ENCODE measurements at places on chromosomes 6 and 20.

DNA sequence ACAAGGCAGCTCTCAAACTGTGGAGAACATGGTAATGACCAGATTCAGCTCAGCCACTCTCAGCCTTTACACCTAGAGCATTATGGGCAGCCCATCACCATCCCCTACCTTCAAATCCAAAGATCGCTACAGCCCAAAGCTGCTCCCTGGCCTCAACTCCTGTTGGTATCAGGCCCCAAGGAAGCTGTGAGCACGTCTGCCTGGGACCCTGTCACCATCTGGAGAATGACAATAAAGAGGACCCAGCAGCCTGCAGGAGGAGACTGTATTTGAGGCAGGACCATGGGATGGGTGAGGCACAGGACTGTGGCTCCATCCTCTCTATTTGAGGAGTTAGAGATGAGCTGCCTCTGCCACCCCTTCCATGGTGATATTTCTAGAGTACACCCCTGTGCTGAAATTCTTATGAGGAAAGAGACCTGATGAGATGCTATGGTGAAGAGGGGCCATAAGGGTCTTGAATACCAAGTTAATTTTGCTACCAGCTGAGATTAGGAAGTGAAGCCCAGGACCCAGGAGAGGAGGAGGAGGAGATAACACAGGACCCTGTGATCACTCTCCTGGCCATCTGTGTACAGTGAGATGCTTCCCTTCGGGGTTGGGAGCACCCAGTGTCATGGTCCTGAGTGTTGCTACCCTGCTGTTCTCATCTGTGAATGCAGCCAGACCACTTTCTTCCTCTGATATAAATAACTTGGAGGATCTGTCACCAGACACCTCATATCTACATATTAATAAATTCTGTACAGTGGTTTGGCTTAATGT, 19.6 kb upstream of the MICB start:
- no peak for DNase-seq

- peak; percentile 68 for DNase-seq
Observed at GRCh38 chr20:50575865-50576720, 65.9 kb downstream of the PTPN1 start.

GRCh38 chr6:46136831-46137230, 7.0 kb downstream of the ENPP4 start:
- no peak for DNase-seq

GRCh38 chr6:45027126-45027525, 301.0 kb upstream of the RUNX2 start:
- no peak for DNase-seq

- DNase-seq, result peak; percentile 4
Observed at GRCh38 chr6:18263418-18264218, 712 bp downstream of the DEK start.

- no peak for DNase-seq
Observed at GRCh38 chr6:13841936-13842335, 27.6 kb upstream of the MCUR1 start.

DNA sequence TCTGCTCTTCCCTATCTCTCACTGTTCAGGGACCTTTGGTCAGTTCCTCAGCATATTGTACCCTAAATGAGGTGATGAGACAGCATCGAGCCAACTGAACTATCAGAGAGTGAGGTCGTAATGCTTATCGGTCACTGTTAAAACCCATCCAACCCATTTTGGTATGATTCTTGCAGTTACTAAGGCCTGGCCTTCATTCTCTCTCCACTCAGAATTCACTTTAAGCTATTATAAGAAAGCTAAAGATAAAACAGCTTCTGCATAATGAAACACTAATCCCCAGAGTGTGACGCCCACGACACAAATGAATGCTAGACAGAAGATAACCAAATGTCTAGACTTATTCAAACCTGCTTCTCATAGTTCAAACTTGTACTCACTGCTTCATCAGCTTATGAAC, 175.8 kb downstream of the GMPR start:
- no peak for DNase-seq

DNA sequence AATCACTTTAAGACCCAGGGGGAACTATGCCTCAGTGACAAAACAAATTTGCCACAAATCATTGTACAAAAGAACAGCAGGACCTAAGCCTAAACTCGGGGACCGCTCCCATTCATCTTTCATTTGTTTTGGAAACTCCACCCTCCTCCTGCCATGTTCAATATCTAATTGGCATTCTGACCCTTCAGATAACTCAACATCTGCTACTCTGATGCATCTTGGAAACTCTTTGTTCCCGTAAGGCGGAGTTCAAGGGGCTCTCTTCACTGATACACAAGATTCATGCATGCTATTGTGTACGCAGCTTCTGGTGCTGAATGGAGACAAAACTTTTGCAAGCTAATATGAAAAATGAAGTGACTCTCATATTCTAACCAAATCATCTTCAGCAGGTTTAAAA, 187.6 kb downstream of the ZFP64 start:
- no peak for DNase-seq

GRCh38 chr20:51910321-51911050, 108.2 kb upstream of the SALL4 start:
- no peak for DNase-seq

- DNase-seq, result no peak
Observed at GRCh38 chr6:113120582-113121285, 736.4 kb upstream of the MARCKS start.

DNA sequence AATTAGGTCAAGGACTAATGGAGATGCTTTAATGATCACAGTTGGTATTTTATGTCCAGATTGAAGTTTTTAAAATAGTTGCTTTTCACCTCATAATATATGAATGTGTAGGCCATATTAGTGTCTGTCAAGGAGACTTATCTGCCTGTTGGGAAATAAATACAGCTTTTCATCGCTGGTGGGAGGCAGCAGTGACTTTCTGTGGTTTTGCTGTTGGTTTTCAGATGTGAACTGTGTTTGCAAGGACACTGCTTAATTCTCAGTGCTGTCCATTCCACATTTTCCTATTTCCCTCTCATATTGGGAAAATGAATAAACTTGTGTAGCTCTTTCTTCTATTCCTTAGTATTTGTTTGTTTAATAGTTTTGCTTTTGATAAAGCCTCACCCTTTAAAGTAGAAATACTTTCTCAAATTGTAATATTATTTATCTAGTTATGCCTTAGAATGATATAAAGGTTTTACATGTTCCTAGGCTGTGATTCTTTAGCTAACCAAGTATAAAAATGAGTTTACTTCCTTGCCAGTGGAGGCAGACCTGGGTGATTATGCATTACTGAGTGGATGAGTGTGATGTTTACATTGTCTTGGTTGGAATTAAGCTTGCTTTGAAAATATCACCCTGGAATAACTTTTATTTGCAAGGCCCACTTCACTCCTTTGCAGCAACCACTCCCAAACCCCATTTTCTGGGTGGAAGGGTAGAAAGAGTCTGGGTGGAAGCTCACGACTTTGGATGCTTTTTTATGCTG, 3.3 kb downstream of the PLCB4 start:
- no peak for DNase-seq

DNA sequence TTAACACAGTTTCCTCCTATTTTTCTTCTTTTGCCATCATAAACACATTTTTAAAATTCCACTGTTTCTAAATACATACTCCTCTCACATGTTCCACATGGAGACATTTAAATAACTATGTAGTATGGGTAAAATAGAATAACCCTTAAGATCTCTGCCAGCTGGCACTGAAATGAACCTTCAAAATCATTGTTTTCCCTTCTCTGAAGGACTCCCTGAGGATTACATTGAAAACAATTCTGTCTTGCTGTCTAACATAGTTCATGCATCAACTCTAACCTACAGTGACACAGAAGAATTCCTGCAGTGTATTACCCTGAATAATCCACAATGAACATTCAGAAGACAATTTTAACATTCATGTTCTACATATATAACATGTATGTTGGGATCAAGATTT, 1361.8 kb upstream of the CITED2 start:
- no peak for DNase-seq

DNA sequence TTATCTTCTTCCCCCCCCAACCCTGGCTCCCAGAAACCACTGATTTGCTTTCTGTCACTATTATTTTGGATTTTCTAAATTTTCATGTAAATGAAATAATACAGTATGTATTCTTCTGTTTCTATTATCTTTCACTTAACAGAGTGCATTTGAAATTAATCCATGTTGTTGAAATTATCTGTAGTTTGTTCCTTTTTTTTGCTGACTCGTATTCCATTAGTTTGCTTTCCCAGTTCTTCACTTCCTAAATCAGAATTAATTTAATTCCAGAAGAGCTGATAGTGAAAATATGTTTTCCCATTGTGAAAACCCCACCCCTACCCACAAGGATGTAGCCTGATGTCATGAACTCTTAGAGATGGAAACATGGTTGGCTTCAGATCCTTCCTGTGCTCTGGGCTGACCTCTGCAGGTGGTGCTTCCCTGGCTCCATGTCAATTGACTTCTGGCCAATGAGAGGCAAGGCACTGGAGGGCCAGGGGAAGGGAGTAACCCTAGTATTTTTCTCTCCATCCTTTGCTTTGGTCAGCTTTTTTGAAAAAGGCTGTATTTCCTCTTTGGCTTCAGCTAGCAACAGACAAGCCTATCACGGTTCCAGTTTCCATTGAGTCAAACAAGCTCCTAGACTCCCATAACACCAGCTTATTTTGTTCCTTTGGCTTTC, 244.4 kb upstream of the HSF2 start:
- DNase-seq, result no peak

GRCh38 chr20:10263385-10264165, 44.9 kb downstream of the SNAP25 start:
- DNase-seq, result no peak

DNA sequence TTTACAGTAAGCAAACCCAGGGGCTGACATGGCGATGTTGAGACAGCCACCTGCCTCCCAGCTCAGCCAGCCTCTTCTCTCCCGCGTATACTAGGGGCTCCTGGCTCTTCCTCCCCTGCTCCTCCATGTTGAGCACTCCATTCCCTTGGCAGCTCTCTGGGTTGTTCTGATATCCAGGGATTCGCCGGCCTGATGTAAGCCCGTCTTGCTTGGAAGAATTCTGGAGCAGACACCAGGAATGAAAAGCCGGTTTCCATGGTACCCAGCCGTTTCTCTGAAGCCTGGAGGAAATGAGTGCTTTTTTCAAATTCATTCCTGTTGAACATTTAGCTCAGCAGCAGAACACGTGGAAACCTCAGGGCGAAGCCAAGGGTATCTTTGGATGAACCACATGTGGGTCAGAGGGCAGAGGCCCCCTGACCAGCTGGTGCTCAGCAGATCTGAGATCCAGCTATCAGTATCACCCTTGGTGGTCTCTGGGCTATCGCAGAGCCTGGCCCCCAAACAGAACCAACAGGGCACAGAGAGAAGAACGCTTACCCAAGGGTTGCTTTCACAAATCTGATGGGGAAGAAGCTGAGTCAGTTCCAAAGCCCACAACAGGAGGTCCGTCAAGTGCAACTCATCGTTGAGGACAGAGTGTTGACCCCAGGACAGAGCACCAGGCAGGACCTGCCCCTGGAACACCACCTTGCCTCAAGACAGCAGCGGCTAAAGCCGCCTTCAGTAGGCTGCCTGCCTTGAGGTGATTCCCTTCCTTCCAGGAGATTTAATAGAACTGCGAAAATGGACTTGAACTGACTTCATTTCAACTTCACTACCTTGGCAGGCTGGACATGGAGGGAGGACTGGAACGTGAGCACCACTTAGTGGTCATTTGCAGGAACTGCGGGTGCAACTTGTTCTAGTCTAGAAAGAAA, 96.1 kb upstream of the RIN2 start:
- DNase-seq, result peak; percentile 36

- DNase-seq, result no peak
Observed at GRCh38 chr6:155599561-155599960, 143.9 kb upstream of the NOX3 start.

DNA sequence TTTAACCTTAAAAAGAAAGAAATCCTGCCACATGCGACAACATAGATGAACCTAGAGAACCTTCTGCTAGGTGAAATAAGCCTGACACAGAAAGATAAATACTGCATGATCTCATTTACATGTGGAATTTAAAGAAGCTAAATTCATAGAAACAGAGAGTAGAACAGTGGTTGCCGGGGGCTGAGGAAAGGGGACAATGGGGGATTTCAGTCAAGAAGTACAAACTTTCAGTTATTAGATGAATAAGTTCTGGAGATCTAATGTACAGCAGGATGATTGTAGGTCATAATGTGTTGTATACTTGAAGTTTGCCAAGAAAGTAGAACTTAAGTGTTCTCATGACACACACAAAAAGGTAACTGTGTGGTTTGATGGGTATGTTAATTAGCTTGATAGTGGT, 204.3 kb upstream of the PRSS16 start:
- no peak for DNase-seq

DNA sequence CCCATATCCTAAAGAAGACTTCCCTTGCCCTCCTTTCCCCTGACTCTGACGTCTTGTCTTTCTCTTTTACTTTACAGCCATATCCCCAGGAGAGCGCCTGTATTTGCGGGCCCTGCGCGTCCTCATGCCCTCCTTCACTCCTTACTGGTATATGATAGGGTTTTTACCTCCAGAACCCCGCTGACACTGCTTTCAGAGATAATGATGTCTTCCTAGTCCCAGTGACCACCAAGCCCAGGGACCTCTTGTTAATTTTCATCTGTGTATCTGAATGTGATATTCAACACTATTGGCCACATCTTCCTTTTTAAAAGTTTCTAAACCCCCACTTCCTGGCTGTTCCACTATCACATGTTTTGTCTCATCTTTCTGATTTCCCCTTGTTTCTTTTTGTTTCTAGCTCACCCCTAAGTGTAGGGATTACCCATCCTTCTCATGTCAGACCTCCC, 102.0 kb downstream of the HIVEP1 start:
- DNase-seq, result no peak

GRCh38 chr6:139611327-139612134, 237.1 kb upstream of the CITED2 start:
- DNase-seq, result no peak

DNA sequence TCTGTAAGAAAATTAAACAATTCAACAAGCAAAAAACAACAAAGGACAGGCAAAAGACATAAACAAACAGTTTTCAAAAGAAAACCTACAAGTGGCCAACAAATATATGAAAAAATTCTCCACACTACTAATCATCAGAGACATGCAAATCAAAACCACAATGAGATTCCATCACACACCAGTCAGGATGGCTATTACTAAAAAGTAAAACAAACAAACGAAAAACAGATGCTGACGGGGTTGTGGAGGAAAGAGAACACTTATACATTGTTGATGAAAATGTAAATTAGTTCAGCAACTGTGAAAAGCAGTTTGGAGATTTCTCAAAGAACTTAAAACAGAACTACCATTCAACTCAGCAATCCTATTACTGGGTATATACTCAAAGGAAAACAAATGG, 537.6 kb downstream of the HDGFL1 start:
- DNase-seq, result no peak

DNA sequence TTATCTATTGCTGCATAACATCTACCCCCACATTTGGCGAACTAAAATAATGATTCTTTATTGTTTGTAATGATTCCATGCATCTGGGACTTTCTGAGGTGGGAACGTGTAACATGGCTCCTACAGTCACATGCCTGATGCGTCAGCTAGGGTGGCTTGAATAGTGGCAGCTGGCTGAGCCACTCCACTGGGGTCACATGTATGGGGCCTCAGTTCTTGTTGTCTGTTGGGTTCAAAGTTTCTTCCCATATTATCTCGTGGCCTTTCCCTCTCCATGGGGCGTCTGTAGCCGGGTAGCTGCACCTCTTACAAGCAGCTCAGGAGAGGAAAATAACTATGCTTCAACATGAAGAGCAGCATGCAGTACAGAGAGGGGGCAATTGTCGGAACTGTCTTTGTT, 69.9 kb downstream of the CRYBG1 start:
- DNase-seq, result no peak

Data from CD4-positive, alpha-beta T cell treated with Interferon gamma for 1 hour (primary cell).